ENCODE measurements at places on chromosomes 2 and 18.

DNA sequence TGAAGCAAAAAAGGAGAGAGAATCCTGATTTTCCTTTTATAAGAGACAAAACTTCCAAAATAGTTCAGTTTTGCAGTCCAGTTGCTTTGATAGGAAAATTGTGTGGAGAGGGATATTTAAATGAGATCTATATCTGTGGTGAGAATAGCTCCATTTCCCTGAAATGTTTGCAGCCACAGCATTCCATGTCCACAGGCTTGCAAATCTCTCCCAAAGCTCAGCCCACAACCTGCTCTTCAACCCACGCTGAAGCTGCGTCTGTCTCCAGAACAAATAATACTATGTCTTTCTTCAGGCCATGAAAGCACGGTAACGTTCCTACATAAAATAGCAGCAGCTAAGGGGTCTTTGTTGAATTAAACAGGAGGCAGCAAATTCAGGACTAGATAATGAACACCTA, 31.8 kb downstream of the TMEM17 start:
- no peak for DNase-seq

GRCh38 chr2:172705352-172705751, 30.3 kb upstream of the RAPGEF4 start:
- DNase-seq, result no peak

- no peak for DNase-seq
Observed at GRCh38 chr2:228065686-228066085, 115.8 kb downstream of the SPHKAP start.

DNA sequence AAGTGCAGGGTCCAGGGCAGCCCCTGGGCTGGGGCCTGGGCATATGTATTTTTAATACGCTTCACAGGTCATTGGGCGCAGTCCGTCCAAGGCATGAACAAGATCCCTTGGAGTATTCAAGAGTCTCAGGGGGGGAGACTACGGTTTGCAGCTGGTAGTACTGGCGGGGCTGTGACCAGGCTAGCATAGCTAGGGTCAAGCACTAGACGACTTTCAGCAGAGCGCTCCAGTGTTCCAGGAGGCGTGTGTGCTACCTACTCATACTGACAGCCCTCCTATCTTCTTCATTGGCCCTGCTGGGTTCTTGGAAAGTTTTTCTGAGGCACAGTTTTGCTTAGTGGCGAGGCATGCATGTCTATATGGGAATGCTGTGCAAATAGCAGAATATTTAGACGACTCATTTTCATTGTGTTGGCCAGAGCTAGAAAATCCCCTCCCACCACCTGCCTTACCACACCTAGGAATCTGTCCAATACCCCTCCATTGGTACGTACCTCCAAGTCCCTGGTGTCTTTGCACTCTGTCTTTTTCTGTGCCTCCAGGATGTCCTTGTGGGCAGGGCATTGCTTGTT, 68.2 kb downstream of the GLI2 start:
- no peak for DNase-seq

DNA sequence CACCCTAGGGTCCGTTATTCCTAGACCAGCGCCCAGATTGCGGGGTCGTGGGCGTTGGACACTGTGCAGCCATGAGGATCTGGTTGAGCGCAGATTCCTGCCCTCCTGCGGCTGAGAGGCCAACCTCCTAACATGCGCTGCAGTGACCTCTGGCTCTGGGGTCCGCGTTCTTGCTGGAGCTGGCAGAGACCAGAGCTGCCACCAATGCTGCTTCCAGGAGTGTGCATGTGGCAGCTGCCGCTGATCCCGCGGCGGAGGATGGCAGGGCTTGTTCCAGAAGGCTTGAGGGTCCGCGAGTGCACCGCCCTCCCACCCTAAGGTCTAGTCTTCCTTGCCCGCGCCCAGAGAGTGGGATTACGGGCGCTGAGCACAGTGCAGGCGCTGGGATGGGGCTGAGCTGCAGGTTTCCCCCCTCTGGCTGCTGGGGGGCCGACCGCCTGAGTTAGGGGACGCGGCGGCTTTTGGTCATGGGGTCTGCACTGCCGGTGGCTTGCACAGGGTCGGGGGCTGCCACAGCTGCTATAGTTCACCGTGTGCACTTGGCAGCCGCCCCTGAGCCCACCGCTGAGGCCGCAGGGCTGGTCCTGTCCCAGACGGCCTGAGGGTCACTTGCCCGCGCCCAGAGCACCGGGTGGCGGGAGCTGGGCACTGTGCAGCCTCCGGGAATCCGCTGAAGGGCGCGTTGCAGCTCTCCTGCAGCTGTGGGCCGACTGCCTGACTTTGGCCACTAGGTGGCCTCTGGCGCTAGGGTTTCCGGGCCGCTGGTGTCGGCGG, 145.9 kb downstream of the CCDC74A start:
- peak; percentile 70 for DNase-seq
